CD4-positive, alpha-beta T cell treated with Interleukin-6 for 4 hours (primary cell): ENCODE measurements at places on chromosomes 2 and 18.
A peak's percentile ranks its signal among the peaks of the same experiment; 100 is the strongest.

- DNase-seq, result no peak
Measured at GRCh38 chr2:118386641-118387302, 298.5 kb downstream of the INSIG2 start.

DNA sequence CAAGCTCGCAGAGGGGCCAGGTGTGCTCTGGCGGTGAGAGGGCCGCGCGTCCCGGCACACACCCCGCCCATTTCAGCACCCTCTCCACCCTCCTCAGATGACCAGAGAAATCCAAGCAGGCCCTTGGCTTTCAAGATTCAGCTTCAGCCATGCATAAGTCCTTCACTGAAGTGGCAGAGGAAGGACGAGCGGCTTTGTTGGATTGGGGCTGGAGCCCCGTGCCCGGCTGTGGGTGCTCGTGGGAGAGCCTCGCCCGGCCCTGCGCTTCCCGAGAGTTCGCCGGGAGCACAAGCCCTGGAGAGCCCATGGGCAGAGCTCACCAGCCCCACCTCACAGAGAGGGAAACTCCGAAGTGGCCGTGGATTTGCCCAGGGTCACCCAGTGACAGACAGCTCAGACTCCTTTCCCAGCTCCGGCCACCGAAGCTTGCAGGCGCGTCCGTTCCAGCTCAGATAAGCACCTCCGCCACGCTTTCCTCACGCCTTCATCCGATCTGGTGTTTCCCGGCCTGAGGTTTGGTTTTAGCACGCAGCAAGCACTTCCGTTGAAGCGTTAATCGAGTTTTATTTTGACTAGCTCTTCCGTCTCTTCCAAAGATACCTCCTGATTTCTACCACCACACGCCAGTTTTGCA, 45.6 kb upstream of the MTCL1 start:
- DNase-seq, result no peak

DNA sequence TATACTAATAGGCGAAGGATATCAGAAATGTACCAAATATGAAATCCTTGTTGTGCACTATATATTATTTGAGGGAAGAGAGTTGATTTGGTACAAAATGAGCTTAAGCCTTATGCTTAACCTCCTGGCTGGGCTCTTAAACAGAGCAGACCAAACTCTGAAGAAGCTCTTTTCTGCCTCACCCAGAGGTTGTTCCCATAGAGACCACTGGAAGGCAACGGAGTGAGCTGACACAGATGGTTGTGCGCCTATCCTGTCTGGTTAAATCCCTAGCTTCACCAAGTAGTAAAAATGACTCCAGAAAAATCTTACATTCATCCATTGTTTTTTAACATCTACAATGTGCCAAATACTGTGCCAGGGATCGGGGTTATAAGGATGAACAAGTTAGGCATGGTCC, 55.9 kb upstream of the NOL4 start:
- no peak for DNase-seq

DNA sequence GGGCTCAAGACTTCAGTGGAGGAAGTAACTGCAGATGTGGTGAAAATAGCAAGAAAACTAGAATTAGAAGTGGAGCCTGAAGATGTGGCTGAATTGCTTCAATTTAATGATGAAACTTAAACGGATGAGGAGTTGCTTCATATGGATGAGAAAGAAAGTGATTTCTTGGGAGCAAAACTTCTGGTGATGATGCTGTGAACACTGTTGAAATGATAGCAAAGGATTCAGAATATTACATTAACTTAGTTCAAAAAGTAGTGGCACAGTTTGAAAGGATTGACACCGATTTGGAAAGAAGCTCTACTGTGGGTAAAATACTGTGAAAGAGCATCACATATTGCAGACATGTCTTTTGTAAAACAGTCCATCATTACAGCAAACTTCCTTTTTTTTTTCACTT, 638.0 kb downstream of the NYAP2 start:
- no peak for DNase-seq

DNA sequence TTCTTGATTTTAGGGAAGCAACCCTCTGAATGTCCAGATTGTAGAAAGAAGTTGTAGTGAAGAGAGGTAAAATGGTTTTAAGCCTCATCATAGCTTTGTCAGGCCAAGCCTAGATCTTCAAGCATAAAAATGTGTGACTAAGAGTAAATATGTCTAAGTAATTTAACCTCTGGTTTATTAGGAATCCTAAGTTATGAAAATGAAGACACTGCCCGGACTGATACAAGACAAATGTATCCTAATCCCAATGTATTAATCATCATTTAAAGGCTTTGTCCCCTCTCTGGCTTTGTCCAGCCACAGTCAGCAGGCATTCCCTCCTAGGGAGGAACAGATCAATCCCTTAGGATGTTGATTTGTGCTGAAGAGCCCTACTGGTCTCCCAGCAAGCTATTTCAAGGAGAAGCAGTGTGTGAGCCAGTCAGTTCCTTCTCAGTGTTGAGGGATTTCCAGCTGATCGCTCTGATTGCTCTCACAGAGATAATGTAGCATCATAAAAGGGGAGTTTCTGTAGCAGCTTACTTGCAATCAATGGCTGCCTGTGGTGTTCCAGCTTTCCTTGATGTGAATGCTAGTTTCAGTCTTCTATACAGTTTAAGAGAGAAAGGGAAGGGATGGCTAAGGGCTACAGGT, 796.1 kb downstream of the EPHA4 start:
- no peak for DNase-seq

DNA sequence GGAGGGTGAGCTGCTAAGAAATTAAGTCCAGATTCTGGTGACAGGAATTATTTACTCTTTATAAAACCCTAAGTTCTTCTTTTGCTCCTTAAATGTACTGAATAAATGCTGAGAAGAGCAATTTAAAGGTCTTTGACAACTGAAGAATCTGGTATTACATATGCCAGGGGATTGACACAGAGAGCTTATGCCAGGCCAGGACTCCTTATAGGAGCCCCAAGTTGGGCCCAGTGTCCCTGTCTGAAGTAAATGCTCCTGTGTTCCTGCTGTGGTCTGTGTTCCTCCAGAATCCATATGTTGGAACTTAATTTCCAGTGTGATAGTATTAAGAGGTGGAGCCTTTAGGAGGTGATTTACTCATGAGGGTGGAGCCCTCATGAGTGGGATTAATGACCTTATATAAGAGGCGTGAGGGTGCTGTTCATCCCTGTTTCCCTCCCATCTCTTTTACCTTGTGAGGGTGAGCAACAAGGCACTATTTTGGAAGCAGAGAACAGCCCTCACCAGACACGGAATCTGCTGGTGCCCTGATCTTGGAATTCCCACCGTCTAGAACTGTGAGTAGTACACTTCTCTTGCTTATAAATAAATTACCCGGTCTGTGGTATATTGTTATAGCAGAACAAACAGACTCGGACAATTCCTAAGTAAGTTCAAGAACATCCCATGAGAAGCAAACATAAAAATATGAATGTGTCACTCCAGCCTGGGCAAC, 39.8 kb downstream of the LYPD6 start:
- DNase-seq, result no peak

DNA sequence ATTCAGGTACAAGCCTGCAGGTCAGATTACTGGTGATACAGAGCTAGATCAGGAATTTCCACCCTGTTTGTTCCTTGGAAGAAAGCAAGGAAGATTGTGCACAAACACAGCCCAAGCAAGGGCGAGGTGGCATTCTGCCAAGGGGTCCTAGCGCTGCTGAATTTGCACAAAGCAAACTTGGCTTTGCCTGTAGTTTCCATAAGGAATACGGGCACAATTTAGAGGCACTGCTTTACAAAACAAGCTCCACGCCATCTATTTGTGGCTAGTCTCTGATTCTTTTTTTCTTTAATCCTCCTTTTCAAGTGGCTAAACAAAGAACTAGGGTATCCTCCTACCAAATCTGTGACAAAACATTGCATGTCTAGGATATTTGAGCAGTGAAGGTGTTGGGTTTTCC, 195.5 kb upstream of the ACVR2A start:
- DNase-seq, result no peak

GRCh38 chr2:20094955-20095354, 43.5 kb upstream of the LAPTM4A start:
- no peak for DNase-seq

- DNase-seq, result peak; percentile 88
Measured at GRCh38 chr18:13376841-13377351, 158.3 kb downstream of the LDLRAD4 start.

- DNase-seq, result no peak
Measured at GRCh38 chr18:28116461-28116860, 60.5 kb downstream of the CDH2 start.

DNA sequence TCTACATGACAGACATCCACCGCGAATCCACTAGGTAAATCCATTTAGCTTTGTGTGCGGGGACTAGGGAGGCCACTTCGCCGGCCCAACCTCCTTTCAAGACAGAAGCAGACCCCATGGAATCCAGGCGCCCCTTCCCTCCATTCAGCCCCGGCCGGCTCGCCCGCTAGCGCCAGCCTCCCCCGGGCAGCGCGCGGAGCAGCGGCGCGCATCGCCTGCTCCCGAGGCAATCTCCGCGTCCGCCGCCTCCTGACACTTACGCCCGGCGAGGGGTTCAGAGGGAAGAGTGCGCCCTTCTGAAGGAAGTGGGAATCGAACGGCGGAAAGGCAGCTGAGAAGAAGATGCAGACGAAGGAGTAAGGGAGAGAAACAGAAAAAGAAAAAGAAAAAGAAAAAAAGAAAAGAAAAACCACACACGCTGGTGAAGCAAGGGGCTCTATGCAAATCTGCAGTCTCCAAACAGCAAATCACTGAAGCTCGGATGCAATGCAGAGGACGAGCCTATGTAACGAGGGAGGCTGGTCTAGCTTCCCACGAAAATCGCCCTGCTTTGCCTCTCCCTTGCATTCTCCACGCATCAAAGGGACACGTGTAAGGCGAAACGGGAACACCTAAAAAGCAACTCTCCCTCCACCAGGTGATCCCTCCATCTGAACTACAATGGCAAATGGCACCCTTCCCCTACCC, 684.4 kb downstream of the NRXN1 start:
- DNase-seq, result no peak

- no peak for DNase-seq
Measured at GRCh38 chr18:56258178-56258577, 380.2 kb downstream of the TXNL1 start.

- no peak for DNase-seq
Measured at GRCh38 chr2:226716126-226716525, 83.5 kb downstream of the IRS1 start.

DNA sequence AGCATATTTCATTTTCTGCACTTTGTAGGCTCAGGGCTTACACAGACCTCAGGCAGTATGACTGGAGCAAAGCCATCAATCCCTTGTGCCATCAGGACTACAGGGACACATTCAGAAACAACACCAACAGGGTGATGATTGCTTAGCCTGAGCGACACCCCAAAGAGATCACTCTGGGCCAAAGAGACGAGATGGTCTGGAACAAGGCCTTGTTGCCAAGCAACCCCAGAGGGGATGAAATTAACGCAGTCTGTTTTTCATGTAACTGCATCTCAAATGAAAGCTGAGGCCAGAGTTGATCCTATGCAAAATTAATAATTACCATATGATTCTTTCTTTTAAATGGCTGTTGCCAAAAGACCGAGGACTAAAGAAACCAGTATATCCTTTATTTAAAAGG, 20.2 kb upstream of the B3GNT2 start:
- no peak for DNase-seq

DNA sequence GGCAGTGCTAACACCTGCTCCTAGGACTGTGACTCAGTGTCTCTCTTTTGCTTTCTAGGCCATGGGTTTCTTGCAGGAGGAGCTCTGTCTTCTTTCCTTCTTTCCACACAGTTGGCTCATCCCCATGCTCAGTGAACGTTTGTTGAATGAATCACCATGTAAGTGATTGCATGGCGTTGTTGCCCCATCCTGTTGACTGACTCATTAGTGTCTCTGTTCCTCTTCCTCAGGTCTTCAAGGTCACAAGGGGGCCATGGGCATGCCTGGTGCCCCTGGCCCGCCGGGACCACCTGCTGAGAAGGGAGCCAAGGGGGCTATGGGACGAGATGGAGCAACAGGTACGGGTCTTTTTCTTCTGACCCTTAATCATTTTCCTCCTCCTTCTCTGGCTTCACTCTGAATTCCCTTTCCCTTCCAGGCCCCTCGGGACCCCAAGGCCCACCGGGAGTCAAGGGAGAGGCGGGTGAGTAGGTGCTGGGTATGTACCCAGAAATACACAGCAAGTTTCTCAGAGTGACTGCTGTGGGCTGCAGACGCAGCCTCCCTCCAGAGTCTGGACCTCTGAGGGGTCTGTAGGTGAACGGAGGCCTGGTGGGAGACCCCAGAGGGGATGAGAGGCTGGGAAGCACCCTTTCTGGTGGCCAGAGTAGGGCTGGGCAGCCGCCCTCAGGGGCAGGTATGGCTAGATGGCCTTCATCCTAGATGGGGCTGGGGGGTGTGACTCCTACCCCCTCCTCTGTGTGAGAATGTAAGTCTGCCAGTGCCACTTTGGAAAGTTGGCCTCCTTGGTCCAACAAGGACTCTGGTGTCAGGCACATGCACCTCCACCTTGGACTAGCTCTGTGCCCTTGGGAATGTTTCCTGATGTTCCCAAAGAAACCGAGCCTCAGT, 32.4 kb downstream of the MARCO start:
- DNase-seq, result no peak

DNA sequence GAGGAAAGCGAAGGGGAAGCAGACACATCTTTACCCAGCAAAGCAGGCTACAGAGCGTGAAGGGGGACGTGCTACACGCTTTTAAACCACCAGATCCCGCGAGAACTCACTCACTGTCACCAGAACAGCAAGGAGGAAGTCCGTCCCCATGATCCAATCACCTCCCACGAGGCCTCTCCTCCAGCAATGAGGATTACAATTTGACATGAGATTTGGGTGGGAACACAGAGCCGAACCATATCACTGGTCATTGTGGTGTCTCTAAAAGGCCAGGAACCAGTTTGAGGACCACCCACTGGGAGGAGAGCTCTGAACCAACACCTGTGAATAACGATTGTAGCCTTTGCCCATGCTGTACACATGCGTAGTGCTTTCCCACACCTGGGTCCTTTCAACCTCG, 116.6 kb upstream of the FAM136A start:
- DNase-seq, result no peak

DNA sequence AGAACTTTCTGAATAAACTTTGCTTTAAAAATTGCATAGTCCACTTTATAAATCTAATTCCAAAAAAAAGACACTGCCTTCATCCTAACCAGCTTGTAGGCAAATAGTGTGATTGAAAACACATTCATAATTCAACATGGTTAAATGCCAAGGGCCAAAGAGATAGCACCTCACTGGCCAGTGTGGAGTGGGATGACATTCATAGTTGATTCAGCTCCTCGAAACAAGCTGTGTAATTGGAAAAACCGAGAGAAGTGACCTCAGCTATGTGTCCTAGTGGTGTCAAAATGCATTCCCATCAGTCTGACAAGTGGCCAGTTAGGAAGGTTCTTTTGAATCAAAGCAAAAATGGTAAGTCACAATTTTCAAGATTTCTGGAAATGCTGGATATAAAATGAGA, 1068.5 kb upstream of the CELF4 start:
- DNase-seq, result no peak

GRCh38 chr2:143463719-143464118, 334.5 kb downstream of the ARHGAP15 start:
- DNase-seq, result no peak

GRCh38 chr2:72757177-72757775, 68.6 kb downstream of the EXOC6B start:
- DNase-seq, result no peak

- DNase-seq, result peak; percentile 68
Measured at GRCh38 chr2:10654069-10654468, 35.7 kb downstream of the NOL10 start.

GRCh38 chr2:200003444-200003843, 48.1 kb downstream of the MAIP1 start:
- no peak for DNase-seq

GRCh38 chr2:68225119-68225632, 27.2 kb downstream of the PPP3R1 start:
- DNase-seq, result peak; percentile 48

- no peak for DNase-seq
Measured at GRCh38 chr2:241808051-241808720, 807 bp upstream of the NEU4 start.

- no peak for DNase-seq
Measured at GRCh38 chr2:69791045-69791444, 38.4 kb upstream of the GMCL1 start.
